ENCODE measurements at places on chromosomes 2 and 18. TPM values are rescaled to one million over a fixed set of nuclear protein-coding genes. Genes with fewer than 3 reads are reported as not detected.
A peak's percentile ranks its signal among the peaks of the same experiment; 100 is the strongest.

CDK15 gene
- not detected for total RNA-seq

CD8A gene
- total RNA-seq, result 0.18 TPM

DNA sequence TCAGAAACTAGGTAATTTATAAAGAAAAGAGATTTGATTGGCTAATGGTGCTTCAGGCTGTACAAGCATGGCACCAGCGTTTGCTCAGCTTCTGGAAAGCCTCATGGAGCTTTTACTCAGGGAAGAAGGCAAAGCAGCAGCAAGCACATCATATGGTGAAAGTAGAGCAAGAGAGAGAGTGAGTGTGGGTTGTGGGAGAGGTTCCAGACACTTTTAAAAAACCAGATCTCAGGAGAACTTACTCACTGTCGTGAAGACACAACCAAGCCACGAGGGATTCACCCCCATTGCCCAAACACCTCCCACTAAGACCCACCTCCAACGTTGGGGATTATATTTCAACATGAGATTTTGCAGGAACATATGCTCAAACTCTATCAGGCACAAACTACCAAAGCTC, 554.6 kb upstream of the TNP1 start:
- no peaks in the 10 kb centered on the region for H3K36me3 ChIP-seq
- no peak overlapping the region for H3K4me3 ChIP-seq
- H3K27ac ChIP-seq, result no peak overlapping the region
- peaks cover 5% of the 10 kb centered on the region for H3K4me1 ChIP-seq
- H3K27me3 ChIP-seq, result no peaks in the 10 kb centered on the region

DNA sequence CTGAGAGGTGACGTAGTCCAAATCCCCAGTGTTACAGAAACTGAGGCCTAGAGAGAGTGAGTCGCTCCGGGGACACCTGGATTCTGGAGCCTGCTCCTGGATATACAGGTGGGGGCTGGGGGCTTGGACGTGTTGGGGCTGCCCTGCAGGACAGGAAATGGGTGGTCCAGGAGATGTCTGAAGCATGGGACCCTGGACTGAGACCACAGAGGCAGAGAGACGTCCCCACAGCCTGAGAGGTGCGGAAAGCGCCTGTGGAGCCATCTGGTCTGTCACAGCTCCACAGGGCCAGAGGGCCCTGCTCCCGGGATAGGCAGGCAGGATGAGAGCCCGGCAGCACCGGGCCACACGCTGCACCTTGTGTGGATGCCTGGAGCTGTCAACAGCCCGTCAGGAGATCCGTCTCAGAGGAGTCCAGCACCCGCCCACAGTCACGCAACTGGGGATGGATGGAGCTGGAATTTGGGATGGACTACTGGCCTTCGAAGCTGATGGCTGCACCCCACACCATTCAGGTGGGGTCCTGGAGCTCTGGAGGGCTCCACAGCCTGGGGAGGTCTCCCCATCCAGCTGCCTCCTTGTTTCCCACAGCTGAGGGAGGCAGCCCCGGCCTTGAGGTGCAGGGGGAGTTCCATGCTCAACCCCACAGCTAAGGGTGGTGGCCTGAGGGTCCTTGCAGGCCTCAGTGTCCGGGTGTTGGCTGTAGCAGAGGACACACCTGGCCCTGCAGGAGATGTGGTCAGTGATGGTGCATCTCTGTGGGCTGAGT, 303.0 kb downstream of the NDUFA10 start:
- DNase-seq, result peak; percentile 40
- no peak overlapping the region for H3K27ac ChIP-seq
- H3K4me1 ChIP-seq, result no peaks in the 10 kb centered on the region

DNA sequence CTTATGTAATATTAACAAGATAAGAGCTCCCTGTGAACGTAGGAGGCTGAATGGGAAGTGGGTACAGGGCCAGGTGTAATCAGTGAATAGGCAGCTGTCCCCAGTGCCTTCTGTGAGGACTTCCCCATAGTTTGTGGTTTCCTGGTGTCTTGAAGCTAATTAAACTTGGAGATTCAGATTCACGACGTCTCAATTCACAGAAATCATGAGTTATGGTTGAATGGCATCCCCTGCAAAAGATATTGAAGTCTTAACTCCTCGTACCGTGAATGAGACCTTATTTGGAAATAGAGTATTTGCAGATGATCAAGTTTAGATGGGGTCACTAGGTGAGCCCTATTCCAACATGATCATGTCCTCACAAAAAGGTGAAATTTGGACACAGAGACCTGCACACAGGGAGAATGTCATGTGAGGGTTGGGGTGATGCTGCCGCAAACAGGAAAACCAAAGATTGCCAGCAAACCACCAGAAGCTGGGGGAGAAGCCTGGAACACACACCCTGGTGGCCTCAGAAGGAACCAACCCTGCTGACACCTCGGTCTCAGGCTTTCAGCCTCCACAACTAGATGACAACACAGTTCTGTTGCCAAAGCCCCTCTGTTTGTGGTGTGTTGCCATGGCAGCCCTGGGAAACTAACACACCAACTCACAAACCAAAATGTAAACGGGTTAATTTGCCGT, 13.2 kb downstream of the ARL4C start:
- H3K4me3 ChIP-seq, result no peak overlapping the region
- H3K27me3 ChIP-seq, result no peaks in the 10 kb centered on the region
- H3K4me1 ChIP-seq, result no peaks in the 10 kb centered on the region
- peak; percentile 80 for DNase-seq
- no peaks in the 10 kb centered on the region for H3K36me3 ChIP-seq

Data from endodermal cell (in vitro differentiated cells).